ENCODE measurements at places on chromosomes 6 and 20.

GRCh38 chr20:34808583-34808982 is 16.9 kb downstream of the NCOA6 start:
- no peak for DNase-seq

- no peak for DNase-seq
These were observed 65.9 kb upstream of the SMLR1 start for GRCh38 chr6:130761286-130761685.

GRCh38 chr6:36886950-36887618 is 1.3 kb downstream of the C6orf89 start:
- DNase-seq, result no peak

- DNase-seq, result peak; percentile 70
These were observed 57.9 kb upstream of the SSTR4 start for GRCh38 chr20:22977047-22977785.

GRCh38 chr6:37620519-37620918 is 77.2 kb downstream of the MDGA1 start:
- no peak for DNase-seq

DNA sequence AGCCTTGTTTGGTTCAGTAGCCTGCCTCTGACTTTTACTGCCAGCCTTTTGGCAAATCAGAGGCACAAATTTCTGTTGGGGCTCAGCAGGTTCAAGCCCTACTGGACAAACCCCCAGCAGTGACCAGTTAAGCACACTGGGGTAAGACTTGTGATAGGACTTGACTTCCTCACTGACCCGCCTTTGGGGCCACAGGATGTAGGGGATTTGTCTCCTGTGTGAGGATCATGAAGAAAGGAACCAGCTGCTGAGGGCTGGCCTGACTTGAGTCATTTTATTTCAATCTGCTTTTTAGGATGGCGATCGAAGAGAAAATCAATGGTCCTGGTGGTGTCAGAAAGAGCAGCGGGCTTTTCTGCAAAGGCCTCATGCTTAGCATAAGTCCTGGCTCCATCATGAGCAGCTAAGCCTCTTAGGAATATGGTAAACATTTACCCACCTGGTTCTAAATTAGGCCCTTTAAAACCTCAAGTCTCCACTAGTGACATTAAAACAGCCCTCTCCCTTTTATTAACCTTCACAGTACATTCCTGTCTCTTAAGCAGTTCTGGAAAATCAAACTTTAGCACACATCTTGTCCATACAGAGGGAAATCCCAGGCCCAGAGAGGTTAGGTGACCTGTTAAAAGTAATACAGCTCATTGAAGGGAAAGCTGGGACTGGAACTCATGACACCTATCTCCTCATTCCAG is 16.6 kb downstream of the CHMP4B start:
- DNase-seq, result no peak

DNA sequence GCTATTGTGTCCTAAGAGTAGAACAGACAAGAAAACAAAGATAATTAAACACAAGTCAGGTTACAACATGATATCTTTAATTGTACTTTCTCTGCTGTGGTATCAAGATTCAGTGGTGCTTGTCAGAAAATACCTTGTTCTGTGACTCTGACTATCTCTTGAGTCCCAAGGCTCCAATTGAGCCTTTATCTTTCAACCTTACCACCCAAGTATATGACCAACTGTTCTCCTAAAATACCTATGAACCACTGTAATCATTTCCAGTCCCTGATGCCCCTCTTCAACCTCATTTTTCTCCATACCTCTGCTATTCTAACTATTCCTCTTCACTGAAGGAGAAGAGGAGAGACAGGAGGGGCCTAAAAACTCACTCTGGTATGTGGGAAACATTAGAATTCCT is 66.9 kb upstream of the TPD52L1 start:
- DNase-seq, result no peak

GRCh38 chr6:113765909-113766308 is 91.2 kb upstream of the MARCKS start:
- DNase-seq, result no peak

DNA sequence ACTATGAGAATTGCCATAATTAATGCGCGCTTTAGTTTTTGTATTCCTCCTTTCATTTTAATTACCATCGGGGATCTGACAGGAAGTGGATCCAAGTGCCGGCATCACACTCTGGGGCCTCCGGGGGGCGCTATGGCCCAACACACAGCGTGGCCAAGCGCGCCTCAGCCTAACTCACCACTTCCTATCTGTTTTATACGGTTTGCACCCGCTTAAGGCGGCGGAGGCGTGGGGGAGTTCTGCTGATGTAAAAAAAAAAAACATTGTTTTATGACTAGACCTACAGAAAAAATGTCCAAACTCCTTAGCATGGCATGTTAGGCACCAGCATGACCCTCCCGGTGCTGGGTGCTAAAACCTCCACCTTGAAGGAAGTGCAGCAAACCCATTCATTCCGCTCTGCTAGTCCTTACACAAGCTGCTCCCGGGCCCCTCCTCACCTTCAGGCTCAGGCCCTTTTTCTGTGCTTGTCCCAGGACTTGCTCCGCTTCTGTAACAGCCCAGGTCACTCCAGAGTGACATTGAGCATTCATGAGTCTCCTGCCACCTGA is 4.5 kb upstream of the EBF4 start:
- DNase-seq, result peak; percentile 41

GRCh38 chr20:50704514-50704913 is 13.2 kb upstream of the RIPOR3 start:
- DNase-seq, result no peak

DNA sequence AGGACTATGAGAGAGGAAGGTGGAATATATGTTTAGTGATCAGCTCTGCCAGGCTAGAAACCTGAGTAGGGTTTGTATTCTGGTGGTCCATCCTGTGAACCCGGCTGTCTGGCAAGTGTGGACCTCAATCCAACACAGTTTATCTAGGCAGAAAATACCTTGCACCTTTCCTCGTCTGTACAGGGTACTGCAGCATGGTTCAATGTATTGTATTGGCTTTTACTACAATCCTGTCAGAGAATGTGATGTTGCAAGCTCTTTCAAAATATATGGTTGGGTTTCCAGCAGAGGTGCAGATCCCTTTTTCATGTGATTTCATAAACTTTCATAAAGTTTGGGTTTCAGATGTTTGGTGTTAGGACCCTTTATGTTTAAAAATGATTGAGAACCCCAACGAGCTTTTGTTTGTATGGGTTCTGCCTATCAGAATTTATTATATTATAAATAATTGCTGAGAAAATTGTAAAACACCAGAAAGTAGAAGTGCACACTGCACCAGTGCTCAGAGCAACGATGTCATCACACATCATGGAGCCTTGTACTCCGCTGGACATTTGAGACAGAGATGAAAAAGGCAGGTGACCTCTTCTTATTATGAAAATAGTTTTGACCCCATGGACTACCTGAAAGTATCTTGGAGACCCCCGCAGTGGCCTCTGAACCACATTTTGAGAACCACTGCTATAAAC is 106.6 kb downstream of the RTN4IP1 start:
- no peak for DNase-seq

GRCh38 chr6:33008944-33009861 is at the start of gene HLA-DOA:
Gene HLA-DOA (minus strand): TSS chr6:33009591.
- DNase-seq, result peak; percentile 68

DNA sequence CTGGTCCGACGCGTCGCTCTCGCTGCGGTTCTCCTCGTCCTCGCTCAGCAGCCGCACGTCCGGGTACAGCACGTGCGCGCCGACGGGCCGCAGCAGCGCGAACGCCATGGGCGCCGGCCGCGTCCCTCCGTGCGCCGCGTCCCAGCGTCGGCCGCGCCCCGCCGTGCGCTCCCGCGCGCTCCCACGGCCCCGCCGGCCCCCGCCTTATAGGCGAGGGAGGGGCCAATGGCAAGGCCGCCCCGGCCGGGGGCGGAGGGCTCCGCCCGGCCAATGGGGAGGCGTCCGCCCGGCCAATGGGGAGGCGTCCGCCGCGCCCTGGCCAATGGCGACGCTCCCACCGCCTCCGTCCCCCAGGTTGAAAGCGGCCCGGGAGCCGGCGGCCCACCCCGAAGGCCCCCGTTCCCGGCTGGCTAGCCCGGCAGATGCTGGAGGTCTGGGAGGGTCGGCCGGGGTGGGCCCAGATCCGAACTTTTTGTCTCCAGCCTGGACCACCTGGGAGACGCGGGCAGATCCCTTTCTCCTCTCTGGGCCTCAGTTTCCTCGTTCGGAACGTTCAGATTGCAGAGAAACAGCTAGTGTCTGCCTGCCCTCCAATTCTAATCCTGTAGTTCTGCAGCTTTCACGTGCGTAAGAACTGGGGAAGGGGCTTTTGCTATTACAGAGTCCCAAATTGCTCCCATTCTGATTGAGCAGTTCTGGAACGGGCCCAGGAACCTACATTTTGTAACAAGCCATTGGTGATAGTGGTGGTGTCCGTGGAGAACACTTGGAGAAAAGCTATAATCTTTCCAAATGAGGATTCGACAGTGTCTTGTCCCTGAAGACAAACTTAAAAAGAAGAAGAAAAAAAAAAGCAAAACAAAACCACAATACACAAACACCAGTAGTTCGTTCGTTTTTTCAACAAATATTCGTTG is at the start of gene TCF15:
TCF15 (minus strand) TSS at position 180 of the 917 bp plus-strand sequence; CDS start at position 108, 72 bp downstream.
- peak; percentile 73 for DNase-seq

GRCh38 chr6:53956068-53956711 is 155.1 kb upstream of the MLIP start:
- peak; percentile 84 for DNase-seq

DNA sequence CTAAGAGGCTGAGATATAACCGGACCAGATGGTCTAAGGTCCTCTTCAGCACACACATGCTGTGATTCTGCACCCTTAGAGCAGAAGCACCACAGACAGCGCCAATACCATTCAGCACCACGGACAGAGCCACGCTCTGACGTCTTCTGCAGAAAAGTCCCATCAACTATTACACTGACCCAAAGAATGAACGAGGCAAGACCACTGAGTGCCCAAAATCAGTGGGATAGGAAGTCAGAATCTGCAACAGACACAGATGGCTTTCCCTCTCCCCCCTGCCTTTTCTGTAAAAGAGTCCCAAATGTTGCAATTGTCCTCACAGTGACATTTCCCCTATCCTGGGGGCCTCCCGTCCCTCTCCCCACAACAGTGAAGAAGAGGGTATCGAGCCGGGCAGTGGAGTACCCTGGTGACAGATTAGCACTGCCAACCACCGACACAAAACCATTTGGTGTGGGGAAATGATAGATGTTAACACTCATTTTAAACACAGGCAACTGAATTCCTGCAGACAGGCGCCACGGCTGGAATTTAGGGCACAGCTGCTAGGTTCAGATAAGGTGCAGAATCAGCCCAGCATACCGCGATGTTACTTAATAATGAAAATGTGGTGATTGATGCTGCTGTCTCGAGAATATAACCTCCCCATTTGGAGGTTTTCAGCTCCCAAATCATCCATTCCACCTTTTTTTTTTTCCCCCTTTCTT is 66.6 kb upstream of the CTNNBL1 start:
- peak; percentile 67 for DNase-seq

DNA sequence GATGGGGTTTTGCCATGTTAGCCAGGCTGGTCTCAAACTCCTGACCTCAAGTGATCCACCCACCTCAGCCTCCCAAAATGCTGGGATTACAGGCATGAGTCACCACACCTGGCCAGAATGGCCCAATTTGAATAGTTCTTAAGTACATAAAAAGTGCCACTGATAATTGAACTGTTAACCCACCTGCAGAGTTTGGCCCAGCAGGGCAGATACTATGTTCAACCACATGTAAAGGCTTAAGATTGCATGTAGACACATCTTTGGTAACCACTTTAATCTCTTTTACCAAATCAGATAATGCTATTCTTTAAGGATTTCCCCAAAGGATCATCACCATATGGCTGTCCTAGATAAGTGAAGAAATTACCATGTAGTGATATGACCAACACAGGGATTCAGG is 21.3 kb upstream of the SGK1 start:
- DNase-seq, result no peak

DNA sequence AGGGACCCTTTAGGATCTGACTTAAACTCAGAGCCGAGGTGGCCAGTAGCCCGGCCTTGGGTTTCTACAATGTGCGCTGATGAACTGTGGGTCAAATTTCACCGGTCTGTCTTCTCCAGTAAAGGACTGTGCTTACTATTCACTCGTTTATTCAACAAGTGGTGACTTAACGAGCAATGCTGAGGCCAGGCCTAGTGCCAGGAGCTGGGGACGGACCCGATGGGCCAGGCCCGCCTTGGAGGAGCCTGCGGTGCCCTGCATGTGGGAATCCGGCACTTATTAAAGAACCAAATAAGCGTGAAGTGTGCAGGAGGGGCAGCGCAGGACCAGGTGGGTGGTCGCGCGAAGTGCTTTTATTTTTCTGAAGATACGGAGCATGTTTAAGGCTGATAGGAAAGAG is 24.0 kb downstream of the CTCFL start:
- DNase-seq, result no peak

GRCh38 chr20:2195614-2196013 is 94.0 kb downstream of the STK35 start:
- DNase-seq, result no peak

GRCh38 chr6:36038120-36038876 is 10.7 kb downstream of the MAPK14 start:
- peak; percentile 24 for DNase-seq

DNA sequence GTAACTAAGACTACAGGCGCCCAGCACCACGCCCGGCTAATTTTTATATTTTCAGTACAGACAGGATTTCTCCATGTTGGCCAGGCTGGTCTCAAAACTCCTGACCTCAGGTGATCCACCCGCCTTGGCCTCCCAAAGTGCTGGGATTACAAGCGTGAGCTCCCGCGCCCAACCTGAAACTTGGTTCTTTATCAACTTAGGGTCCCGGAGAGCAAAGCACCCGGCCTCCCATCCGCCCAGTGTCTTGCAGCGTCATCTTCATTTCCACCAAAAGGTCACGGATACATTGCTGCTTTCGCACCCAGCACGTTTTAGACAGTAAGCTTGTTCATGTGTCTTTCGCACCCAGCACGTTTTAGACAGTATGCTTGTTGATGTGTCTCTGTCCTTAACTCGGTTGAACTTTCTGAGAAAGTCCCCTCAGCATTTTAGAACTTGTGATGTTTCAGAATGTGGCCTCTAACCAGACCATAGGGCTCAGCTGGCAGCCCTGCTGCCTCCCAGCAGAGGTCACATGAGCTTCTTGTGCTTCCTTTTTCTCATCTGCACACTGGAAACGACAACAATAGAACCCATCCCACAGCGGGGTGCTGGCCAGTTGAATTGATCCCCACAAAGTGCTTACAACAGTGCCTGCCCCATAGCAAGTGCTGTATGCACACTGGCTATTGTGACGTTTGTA is 48.8 kb downstream of the PRR18 start:
- DNase-seq, result no peak

- DNase-seq, result no peak
These were observed 12.8 kb upstream of the SDCBP2 start for GRCh38 chr20:1341561-1342265.
